ENCODE measurements at places on chromosomes 1 and 21. TPM values are rescaled to one million over a fixed set of nuclear protein-coding genes. Genes with fewer than 3 reads are reported as not detected.

Gene EPHA8
- total RNA-seq = not detected

Gene LIPI
- total RNA-seq = not detected

- DNase-seq = no peak
These were observed 264.9 kb upstream of the FMN2 start for GRCh38 chr1:239826736-239827135.

DNA sequence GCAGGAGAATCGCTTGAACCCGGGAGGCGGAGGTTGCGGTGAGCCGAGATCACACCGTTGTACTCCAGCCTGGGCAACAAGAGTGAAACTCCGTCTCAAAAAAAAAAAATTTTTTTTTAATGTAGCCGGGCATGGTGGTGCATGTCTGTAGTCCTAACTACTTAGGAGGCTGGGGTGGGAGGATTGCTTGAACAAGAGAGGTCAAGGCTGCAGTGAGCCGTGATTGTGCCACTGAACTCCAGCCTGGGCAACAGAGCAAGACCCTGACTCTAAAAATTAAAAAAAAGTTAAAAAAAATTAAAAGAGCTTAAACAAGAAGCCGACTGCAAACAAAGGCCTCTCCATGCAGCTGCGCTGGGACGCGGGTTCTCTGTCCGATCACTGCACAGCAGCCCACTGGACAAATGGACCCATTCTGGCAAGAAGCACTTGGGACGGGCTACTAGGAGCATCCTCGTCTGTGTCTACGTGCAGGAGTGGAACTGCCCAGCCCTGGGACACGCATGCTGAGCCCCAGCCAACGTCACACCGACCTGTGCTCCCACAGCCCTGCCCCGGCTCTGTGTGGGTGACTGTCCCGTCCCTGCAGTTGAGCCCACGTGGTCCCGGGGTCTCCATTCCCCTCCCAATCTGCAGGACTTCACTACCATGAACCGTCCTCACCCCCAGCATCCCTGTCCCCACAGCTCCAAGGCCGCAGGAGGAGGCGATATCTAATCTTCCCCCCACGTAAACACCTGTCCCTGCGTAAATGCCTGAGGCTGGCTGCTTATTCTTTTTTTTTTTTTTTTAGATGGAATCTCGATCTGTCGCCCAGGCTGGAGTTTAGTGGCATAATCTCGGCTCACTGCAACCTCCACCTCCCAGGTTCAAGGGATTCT, 12.3 kb downstream of the SLC35E2B start:
- no peak for DNase-seq

GRCh38 chr1:236556606-236557005, 32.8 kb downstream of the LGALS8 start:
- DNase-seq = no peak

All from thoracic aorta (tissue), 2 donors.